ENCODE measurements at places on chromosomes 6 and 20.

DNA sequence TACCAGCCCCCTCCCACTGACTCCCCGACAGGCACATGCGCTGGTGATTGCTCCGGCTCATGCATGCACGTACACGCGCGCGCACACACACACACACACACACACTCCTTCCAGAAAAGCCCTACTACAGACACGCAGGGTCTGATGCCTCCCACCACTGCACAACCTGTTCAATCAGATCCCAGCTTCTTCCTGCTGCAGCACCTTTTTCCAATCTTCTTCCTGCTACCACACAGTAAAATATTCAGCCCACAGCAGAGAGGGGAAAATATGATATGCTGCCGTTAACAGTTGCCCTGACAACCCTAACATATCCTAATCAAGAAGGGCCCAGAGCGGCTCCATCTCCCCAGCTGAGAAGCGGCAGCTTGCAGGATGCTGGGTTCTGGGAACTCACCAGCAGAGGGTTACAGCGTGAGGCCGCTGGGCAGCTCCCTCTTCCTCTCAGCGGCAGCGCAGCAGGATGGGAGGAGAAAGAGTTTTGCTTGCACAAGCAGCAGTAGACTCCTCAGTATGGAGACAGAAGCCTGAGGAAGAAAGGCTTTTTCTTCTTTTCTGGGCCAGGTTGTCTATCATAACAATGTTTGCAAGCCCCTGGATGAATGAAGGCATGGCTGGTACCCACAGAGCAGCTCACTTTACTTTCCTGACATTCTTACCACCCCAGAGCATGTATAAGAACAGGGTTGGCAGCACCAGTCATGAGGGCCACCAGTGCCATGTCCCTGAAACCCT lies 23.9 kb downstream of the MAP7 start:
- DNase-seq = no peak
- H3K4me1 ChIP-seq = no peaks in the 10 kb centered on the region
- H3K27me3 ChIP-seq = no peaks in the 10 kb centered on the region
- no peaks in the 10 kb centered on the region for H3K36me3 ChIP-seq

DNA sequence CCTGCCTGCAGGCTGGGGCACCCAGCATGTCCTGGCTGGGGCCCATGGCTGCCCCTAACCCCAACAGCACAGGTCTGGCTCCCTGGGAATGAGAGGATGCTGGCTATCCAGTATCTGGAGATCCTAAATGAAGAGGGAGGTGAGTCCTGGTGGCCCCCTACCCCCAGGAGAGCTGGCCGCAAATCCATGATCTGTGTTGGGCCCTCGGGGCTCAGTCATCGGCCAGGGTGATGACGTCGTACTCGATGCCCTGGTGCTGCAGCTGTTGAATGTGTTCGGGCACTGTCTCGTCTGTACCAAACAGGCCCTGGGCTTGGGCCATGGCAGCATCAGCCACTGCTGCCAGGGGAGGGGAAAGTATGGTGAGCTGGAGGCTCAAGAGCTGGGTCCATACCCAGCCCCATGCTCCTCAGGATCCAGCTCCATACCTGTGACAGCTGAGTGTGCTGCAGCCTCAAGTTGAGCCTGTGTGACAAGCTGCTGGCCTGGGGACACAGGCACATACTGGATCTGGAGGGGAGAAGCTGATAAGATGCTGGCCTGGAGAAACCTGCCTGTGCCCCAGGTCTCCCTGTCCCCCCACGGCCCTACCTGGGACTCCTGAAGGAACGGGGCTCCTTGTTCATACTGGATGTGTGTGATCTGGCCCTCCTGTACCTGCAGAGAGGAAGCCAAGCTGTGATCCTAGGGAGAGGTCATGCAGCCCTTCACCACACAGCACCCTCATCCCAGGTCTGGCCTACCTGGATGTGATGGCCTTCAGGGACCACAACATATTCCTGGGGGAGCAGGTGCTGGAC lies 14.5 kb downstream of the PCIF1 start:
- no peaks in the 10 kb centered on the region for H3K4me1 ChIP-seq
- H3K4me3 ChIP-seq = no peak overlapping the region
- H3K27ac ChIP-seq = no peak overlapping the region
- no peaks in the 10 kb centered on the region for H3K27me3 ChIP-seq
- peaks cover 91% of the 10 kb centered on the region for H3K36me3 ChIP-seq

GRCh38 chr6:166173281-166173951 lies 5.8 kb upstream of the TBXT start:
- no peaks in the 10 kb centered on the region for H3K4me1 ChIP-seq
- H3K4me3 ChIP-seq = no peak overlapping the region
- no peak for DNase-seq
- no peaks in the 10 kb centered on the region for H3K27me3 ChIP-seq

- no peaks in the 10 kb centered on the region for H3K27me3 ChIP-seq
- no peak overlapping the region for H3K4me3 ChIP-seq
- no peak for DNase-seq
- H3K4me1 ChIP-seq = no peaks in the 10 kb centered on the region
- no peaks in the 10 kb centered on the region for H3K36me3 ChIP-seq
Measured at GRCh38 chr6:167272696-167273379, 18.3 kb upstream of the UNC93A start.

DNA sequence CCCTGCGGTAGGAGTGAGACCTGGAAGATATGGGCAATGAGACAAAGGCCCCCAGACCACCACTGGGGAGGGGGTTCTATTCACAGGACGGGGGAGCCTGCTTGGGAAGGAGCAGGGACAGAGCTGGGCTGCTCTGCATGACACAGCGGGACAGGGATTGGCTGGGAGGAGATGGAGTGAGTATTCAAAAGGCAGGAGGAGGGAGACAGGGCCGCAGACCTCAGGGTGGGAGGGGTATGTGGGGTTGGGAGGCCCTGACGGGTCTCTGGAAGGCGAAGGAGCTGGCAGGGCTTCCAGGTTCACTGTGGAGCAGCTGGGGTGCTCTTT lies 60.8 kb upstream of the RPS6KA2 start:
- no peak overlapping the region for H3K4me3 ChIP-seq
- H3K27ac ChIP-seq = no peak overlapping the region
- H3K4me1 ChIP-seq = no peaks in the 10 kb centered on the region
- no peaks in the 10 kb centered on the region for H3K36me3 ChIP-seq
- no peaks in the 10 kb centered on the region for H3K27me3 ChIP-seq

- no peak for DNase-seq
- H3K27ac ChIP-seq = no peak overlapping the region
- H3K4me3 ChIP-seq = no peak overlapping the region
- no peaks in the 10 kb centered on the region for H3K27me3 ChIP-seq
- no peaks in the 10 kb centered on the region for H3K36me3 ChIP-seq
Measured at GRCh38 chr6:21764989-21765388, 171.4 kb downstream of the SOX4 start.

DNA sequence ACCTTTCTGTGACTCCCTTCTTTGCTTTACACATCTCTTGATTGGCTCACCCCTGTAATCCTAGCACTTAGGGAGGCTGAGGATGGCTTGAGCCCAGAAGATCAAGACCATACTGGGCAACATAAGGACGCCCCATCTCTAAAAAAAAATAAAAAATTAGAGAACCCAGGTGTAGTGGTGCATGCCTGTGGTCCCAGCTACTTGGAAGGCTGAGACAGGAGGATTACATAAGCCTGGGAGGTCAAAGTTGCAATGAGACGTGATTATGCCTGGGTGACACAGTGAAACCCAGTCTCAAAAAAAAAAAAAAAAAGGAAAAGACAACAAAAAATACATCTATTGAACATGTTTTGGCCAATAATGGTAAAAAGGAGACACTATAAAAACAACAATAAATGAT lies 37.8 kb downstream of the CHD6 start:
- no peak overlapping the region for H3K27ac ChIP-seq
- H3K36me3 ChIP-seq = no peaks in the 10 kb centered on the region
- H3K4me1 ChIP-seq = no peaks in the 10 kb centered on the region
- H3K4me3 ChIP-seq = no peak overlapping the region
- DNase-seq = no peak
- H3K27me3 ChIP-seq = no peaks in the 10 kb centered on the region

All from ascending aorta (tissue), 2 donors.